ENCODE measurements at places on chromosomes 1 and 21. TPM values are rescaled to one million over a fixed set of nuclear protein-coding genes. Genes with fewer than 3 reads are reported as not detected.

Gene TRIM45
- total RNA-seq, result 0.27 TPM

Gene F3
- total RNA-seq, result not detected

GRCh38 chr1:217895841-217896240 is 264.7 kb downstream of the SPATA17 start:
- DNase-seq, result no peak

DNA sequence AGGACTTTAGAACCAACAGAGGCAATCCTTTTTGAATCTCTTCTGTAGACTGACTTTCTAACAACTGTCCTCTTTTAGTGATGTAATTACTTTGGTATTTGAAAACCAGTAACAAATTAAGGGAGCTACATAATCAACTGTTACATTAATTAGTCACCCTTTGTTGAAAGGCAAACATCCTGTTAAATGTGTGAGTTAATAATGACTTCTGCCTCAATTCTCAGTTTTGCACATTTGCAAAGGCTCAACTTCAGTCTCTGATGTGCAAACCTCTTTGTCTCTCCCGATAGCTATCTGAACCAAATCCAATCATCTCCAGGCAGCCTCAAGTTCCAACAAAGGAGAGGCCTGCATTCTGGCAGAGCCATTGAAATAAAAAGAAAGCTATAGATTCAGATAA is 135.4 kb upstream of the C8B start:
- DNase-seq, result no peak

- peak; percentile 55 for DNase-seq
Observed at GRCh38 chr1:108533351-108534083, 26.4 kb upstream of the EEIG2 start.

DNA sequence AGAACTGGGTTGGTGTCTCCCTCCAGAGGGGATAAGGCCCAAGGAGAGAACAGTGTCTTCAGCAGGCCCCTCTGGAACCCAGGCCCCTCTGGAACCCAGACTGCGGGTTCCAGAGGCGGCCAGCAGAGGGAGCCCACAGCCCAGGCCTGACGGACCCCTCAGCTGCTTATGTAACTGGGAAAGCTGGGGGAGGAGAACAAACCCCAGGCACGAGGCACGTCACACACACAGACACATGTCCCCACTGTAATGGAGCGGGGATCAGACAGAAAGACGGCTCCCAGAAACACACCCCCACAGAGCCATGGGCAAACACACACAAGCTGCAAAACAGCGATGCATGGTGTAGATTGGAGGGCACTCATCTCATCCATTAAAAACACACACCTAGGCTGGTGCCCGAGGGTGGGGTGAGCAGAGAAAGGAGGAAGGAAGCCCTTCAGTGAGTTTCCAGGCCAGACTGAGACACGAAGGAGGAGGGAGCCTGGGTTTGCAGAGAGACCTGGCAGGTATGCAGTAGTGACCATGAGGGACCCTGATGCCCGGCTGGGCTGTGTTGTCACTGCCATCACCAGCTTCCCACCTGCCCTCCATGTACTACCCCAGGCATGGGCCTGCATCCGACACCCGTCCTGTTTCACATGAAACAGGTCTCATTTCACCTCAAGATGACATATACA is 2.8 kb upstream of the IGSF8 start:
- DNase-seq, result peak; percentile 88

DNA sequence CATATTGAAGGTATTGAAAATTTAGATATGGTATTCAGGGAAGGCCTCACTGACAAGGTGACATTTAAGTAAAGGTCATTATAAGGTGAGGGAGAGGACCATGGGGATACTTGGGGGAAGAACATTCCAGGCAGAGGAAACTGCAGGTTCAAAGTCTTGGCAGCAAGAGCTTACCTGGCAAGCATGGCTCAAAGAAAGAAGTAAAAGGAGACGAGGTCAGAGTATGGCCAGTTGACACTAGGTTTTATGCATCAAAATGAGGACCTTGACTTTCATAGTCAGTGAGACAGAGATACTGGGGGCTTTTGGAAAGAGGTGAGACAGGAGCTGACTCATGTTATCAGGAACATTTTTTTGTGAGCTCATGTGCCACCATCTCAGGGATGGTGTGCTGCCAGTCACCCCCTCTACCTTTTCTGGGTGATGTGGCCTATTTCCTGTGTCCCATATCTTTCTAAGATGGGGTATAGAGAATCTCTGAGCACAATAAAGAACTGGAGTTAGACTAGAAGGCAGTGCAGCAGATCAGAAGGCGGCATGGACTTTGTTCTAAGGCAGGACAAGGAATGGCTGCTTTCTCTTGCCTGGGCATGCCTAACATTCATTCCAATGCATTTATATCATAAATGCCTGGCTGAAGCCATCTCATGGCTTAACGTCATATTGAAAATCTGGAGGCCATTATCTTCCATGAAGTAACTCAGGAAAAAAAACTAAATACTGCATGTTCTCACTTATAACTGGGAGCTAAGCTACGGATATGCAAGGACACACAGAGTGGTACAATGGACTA is 406.7 kb downstream of the NTNG1 start:
- no peak for DNase-seq

DNA sequence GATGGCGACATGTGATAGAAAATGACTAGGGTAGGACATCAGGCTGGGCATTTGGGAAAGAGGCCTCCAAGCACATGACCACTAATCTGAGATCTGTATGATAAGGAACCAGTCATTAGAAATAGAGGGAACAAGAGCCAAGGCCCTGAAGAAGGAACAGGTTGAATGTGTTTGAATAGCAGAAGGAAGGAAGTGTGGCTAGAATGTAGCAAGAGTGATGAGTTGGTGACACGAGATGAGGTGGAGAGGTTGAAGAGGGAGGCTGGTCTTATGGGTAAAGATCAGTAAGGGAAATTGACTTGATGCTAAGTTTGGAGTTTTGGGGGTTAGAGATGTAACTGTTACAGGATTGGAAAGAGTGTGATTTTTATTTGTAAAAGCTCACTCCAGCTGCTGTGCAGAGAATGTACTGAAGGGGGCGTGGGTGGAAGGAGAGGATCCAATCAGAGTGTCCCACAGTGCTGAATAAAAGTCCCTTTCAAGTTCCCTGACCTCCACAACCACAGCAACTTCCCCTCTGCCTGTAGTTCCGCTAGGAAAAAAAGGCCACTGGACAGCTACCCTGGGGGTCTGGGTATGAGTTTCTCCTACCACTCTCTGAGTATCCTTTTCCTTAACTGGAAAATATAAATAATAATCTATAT is 295.0 kb downstream of the OMA1 start:
- peak; percentile 32 for DNase-seq

Gene SLAMF7
- 93.5 TPM for total RNA-seq

Gene GJA5
- total RNA-seq, result not detected

GRCh38 chr1:119631433-119632102 is 16.5 kb downstream of the ZNF697 start:
- no peak for DNase-seq

- DNase-seq, result no peak
Observed at GRCh38 chr21:45283035-45283610, 4.6 kb downstream of the POFUT2 start.

- no peak for DNase-seq
Observed at GRCh38 chr1:112478314-112478713, 30.5 kb upstream of the WNT2B start.

Gene CFAP410
- 17.2 TPM for total RNA-seq
